Articular chondrocyte of knee joint (primary cell): ENCODE measurements at places on chromosomes 13 and 19. TPM values are rescaled to one million over a fixed set of nuclear protein-coding genes. Genes with fewer than 3 reads are reported as not detected.

Gene NXNL1
- not detected in 2 replicates for total RNA-seq

Gene ZNF439
- total RNA-seq: 11.9 and 17.4 TPM in 2 replicates

Gene FXYD1
- total RNA-seq: 0.32 and 0.52 TPM in 2 replicates

Gene NCR1
- total RNA-seq: not detected in 2 replicates

Gene CEACAM3
- total RNA-seq: not detected in 2 replicates

Gene TINCR
- total RNA-seq: 0.32 TPM in 1 of 2 replicates, not detected in the other

Gene HIF3A
- total RNA-seq: 0.11 and 0.39 TPM in 2 replicates

Gene C19orf67
- not detected in 2 replicates for total RNA-seq

Gene KCNN1
- total RNA-seq: not detected in 2 replicates

Gene TGFBR3L
- 0.26 and 0.76 TPM in 2 replicates for total RNA-seq

Gene ZFR2
- not detected in 2 replicates for total RNA-seq

Gene ZNF491
- total RNA-seq: 5.6 and 7.5 TPM in 2 replicates

Gene URAD
- total RNA-seq: not detected in 2 replicates

Gene KLK3
- not detected in 2 replicates for total RNA-seq

Gene OVOL3
- total RNA-seq: not detected in 2 replicates

Gene IL17D
- 4.1 and 6.4 TPM in 2 replicates for total RNA-seq

Gene PSG3
- not detected in 2 replicates for total RNA-seq

Gene MBD3
- total RNA-seq: 53.3 and 54.6 TPM in 2 replicates

Gene TUBA3C
- total RNA-seq: not detected in 2 replicates

Gene FSD1
- 1.1 and 1.4 TPM in 2 replicates for total RNA-seq

Gene OR7D2
- not detected in 2 replicates for total RNA-seq

Gene ZNF296
- total RNA-seq: 0.11 TPM in 1 of 2 replicates, not detected in the other

Gene ZNF547
- 3.5 and 4.6 TPM in 2 replicates for total RNA-seq

Gene EHD2
- total RNA-seq: 124 and 147 TPM in 2 replicates

Gene LILRA1
- not detected in 2 replicates for total RNA-seq

Gene IZUMO2
- not detected in 2 replicates for total RNA-seq

Gene ZNF229
- 12.0 and 13.3 TPM in 2 replicates for total RNA-seq

Gene CTU1
- 2.5 and 3.6 TPM in 2 replicates for total RNA-seq

Gene SYT5
- total RNA-seq: not detected in 2 replicates

Gene RELB
- 6.9 and 8.0 TPM in 2 replicates for total RNA-seq

Gene KCTD4
- 1.0 and 4.3 TPM in 2 replicates for total RNA-seq

Gene MEF2B
- 0.26 TPM in 1 of 2 replicates, not detected in the other for total RNA-seq

Gene PEX11G
- total RNA-seq: 1.7 and 2.9 TPM in 2 replicates

Gene FAM174C
- 16.3 and 17.4 TPM in 2 replicates for total RNA-seq

Gene ZNF566
- 13.1 and 14.3 TPM in 2 replicates for total RNA-seq

Gene LIN7B
- 2.8 and 3.7 TPM in 2 replicates for total RNA-seq

Gene MBD3L2
- not detected in 2 replicates for total RNA-seq

Gene ZNF615
- total RNA-seq: 16.0 and 17.8 TPM in 2 replicates

Gene POSTN
- 98.8 and 358 TPM in 2 replicates for total RNA-seq

Gene FPR3
- total RNA-seq: not detected in 2 replicates

Gene KCNN4
- 3.9 and 6.1 TPM in 2 replicates for total RNA-seq

Gene KDELR1
- total RNA-seq: 131 and 160 TPM in 2 replicates

Gene KLK11
- total RNA-seq: not detected in 2 replicates

Gene PRRG2
- 0.22 and 0.26 TPM in 2 replicates for total RNA-seq
